HT1080 (cell line): ENCODE measurements at places on chromosomes 1 and 21. TPM values are rescaled to one million over a fixed set of nuclear protein-coding genes. Genes with fewer than 3 reads are reported as not detected.

Gene OR2L8
- not detected in 2 replicates for total RNA-seq

Gene REG4
- total RNA-seq: 0.06 and 0.37 TPM in 2 replicates

Gene MYCL
- 0.40 and 5.6 TPM in 2 replicates for total RNA-seq

Gene VHLL
- total RNA-seq: not detected in 2 replicates

Gene C1orf21
- total RNA-seq: 10.8 and 15.0 TPM in 2 replicates

Gene SYCP1
- total RNA-seq: not detected in 2 replicates

Gene LCE2C
- total RNA-seq: not detected in 2 replicates

Gene CFAP74
- total RNA-seq: not detected in 2 replicates

Gene PTGS2
- total RNA-seq: 0.69 and 4.0 TPM in 2 replicates

Gene EFHD2
- 134 and 169 TPM in 2 replicates for total RNA-seq

Gene KCNE2
- total RNA-seq: not detected in 2 replicates

Gene SPRR4
- total RNA-seq: not detected in 2 replicates

Gene ADAMTS1
- total RNA-seq: 0.07 TPM in 1 of 2 replicates, not detected in the other

Gene LCE1B
- total RNA-seq: not detected in 2 replicates

Gene PSMD4
- 233 and 234 TPM in 2 replicates for total RNA-seq

Gene TMOD4
- total RNA-seq: 0.27 and 0.87 TPM in 2 replicates

Gene ACOT11
- 1.9 and 2.0 TPM in 2 replicates for total RNA-seq

Gene COL24A1
- not detected in 2 replicates for total RNA-seq

Gene PRELP
- 0.05 TPM in 1 of 2 replicates, not detected in the other for total RNA-seq

Gene CTH
- 4.1 and 4.7 TPM in 2 replicates for total RNA-seq

Gene RXFP4
- total RNA-seq: 0.55 TPM in 1 of 2 replicates, not detected in the other

Gene CLCA4
- not detected in 2 replicates for total RNA-seq

Gene IVL
- total RNA-seq: 0.26 and 0.33 TPM in 2 replicates

Gene ALG14
- 7.1 and 7.7 TPM in 2 replicates for total RNA-seq

Gene TCHHL1
- not detected in 2 replicates for total RNA-seq

Gene F5
- not detected in 2 replicates for total RNA-seq

Gene LORICRIN
- total RNA-seq: not detected in 2 replicates

Gene MATN1
- total RNA-seq: 0.43 TPM in 1 of 2 replicates, not detected in the other

Gene NENF
- 42.8 and 64.8 TPM in 2 replicates for total RNA-seq

Gene ADAM30
- not detected in 2 replicates for total RNA-seq

Gene TMCO4
- 13.1 and 18.9 TPM in 2 replicates for total RNA-seq

Gene OR2M3
- 0.02 TPM in 1 of 2 replicates, not detected in the other for total RNA-seq

Gene CRNN
- not detected in 2 replicates for total RNA-seq

Gene GBP7
- not detected in 2 replicates for total RNA-seq

Gene CD5L
- total RNA-seq: 0.27 TPM in 1 of 2 replicates, not detected in the other

Gene KCNN3
- 0.20 and 0.34 TPM in 2 replicates for total RNA-seq

Gene NBPF6
- total RNA-seq: not detected in 2 replicates

Gene SYT11
- total RNA-seq: 15.0 and 16.9 TPM in 2 replicates

Gene HES5
- total RNA-seq: not detected in 2 replicates

Gene LYPD8
- total RNA-seq: 2.0 and 3.8 TPM in 2 replicates

Gene SPATA46
- not detected in 2 replicates for total RNA-seq

Gene FMN2
- total RNA-seq: 0.80 and 1.3 TPM in 2 replicates

Gene LMX1A
- total RNA-seq: not detected in 2 replicates

Gene C4BPB
- not detected in 2 replicates for total RNA-seq

Gene CAMK2N1
- 13.3 and 15.2 TPM in 2 replicates for total RNA-seq

Gene SPATA6
- total RNA-seq: 0.16 TPM in 1 of 2 replicates, not detected in the other

Gene ATP13A2
- 34.8 and 46.9 TPM in 2 replicates for total RNA-seq

Gene HAO2
- not detected in 2 replicates for total RNA-seq

Gene FAM229A
- 1.2 and 1.9 TPM in 2 replicates for total RNA-seq

Gene PALMD
- total RNA-seq: 0.23 and 0.63 TPM in 2 replicates

Gene PRKAA2
- total RNA-seq: 2.2 and 2.4 TPM in 2 replicates

Gene GPA33
- 0.19 and 1.0 TPM in 2 replicates for total RNA-seq

Gene ZNF281
- total RNA-seq: 13.1 and 17.7 TPM in 2 replicates

Gene PEAR1
- 4.1 and 5.2 TPM in 2 replicates for total RNA-seq

Gene TEDDM1
- not detected in 2 replicates for total RNA-seq

Gene DNALI1
- total RNA-seq: not detected in 2 replicates

Gene HEYL
- not detected in 2 replicates for total RNA-seq

Gene MYOM3
- total RNA-seq: 0.97 and 1.5 TPM in 2 replicates
